ENCODE measurements at places on chromosomes 2 and 18.

- peak; percentile 74 for DNase-seq
Observed at GRCh38 chr2:169767243-169767888, 31.3 kb upstream of the SSB start.

DNA sequence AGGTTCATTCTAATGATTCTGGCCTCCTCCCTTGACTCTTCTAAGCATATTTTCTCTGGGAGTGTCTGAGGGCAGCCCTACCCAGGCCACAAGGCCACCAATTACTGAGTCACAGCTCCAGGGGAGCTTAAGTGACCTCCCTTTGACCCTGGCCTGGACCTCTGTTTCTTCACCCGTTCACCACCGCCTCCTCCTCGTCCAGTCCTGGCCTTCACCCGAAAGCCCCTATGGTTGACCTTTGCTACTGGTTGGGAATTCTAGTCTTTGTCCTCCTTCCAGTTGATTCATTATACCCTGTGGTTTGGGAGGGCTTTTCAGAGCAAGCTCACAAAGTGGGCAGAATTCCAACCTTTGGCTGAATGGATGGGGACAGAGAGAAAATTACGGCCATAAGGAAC is 72.6 kb downstream of the NRP2 start:
- no peak for DNase-seq

GRCh38 chr2:105248316-105249070 is 7.0 kb downstream of the GPR45 start:
- DNase-seq = no peak

- no peak for DNase-seq
Observed at GRCh38 chr2:171430516-171431410, 3.0 kb downstream of the METTL8 start.

DNA sequence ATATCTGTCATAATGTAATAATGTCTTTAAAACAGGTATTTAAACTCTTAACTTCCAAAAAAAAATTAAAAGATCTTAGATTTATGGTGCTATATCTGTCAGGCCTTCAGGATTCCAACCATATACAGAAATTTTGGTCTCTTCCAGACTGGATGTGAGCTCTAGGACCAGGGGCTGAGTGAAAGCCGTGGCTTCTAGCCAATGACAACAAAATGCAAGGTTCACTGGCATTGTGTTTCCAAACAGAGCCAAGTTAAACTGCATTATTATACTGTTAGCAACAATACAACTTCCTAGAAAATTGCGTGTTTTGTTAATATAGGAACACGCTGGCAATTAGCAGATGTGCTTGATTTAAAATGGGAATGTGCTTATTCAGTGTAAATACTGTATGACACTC is 809.8 kb upstream of the SOX11 start:
- DNase-seq = no peak

GRCh38 chr18:44107187-44107586 is 573.5 kb upstream of the SETBP1 start:
- no peak for DNase-seq

GRCh38 chr2:143824791-143825190 is 695.1 kb downstream of the ZEB2 start:
- no peak for DNase-seq

DNA sequence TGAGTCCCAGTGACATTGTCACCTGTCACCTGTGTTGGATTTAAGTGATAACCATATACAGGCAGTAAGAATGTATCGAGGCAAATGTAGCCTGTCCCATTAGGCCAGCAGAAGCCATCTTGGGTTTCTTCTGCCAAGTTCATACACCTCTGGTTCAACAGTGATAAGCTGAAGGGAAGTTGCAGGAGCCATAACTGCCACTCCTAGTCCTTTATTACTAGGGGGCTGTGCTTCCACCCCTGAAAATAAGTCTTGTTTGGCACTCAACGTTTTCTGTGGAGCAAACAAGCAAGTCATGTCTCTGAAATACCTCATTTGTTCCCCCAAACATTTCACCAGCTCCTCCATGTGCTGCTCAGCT is 58.1 kb upstream of the ALPP start:
- no peak for DNase-seq

DNA sequence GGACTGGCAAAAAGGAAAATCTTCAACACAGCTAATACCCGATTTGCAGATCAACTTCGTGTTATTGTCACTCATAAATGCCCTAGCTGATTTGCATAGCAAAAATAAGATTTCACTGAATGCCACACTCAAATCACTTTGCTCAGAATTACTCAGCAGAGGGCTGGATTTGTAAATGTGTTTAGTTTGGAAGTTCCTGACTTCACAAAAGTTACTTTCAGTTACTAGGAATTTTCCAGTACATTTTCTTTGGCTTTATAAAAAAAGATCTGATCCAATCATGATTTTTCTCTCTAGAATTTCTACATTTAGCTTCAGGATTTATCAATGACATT is 433.3 kb upstream of the ID2 start:
- DNase-seq = no peak

- DNase-seq = no peak
Observed at GRCh38 chr18:75238100-75238499, 27.5 kb downstream of the TSHZ1 start.

DNA sequence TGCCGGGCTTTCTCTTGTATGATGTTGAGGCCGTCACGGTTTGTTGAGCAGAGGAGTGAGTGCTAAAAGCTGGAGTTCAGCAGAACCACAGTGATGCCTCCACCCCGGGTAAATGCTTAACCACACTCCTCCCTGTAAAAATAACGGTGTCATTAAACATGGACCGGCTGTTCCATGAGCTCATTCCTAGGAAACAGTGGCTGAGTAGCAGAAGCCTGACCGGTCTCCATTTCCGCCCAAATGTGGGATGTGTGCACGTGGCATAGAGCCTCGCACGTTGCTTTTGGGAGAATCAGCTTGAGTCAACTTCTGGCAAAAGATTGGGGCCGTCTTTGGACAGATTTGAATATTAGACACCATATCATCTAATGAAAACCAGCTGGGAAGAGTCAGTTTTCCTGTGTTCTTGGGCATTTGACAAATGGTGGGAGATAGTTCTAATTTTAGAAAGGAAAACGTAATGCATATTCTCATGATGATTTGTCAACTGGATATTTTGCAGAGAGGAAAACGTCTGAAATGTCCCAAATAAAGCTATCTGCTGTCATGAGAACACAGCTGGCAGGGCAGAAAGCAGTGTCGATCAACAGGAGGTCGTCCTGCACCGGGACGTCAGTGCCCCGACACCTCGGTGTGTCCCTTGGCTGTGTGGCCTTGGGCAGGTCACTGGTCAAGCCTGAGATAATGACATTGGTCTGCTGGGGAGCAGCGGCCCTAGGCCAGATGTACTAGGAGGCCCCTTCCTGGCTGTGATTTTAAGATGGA is 42.4 kb downstream of the LRRFIP1 start:
- no peak for DNase-seq

GRCh38 chr2:190063624-190064023 is 1.1 kb upstream of the MSTN start:
- no peak for DNase-seq

DNA sequence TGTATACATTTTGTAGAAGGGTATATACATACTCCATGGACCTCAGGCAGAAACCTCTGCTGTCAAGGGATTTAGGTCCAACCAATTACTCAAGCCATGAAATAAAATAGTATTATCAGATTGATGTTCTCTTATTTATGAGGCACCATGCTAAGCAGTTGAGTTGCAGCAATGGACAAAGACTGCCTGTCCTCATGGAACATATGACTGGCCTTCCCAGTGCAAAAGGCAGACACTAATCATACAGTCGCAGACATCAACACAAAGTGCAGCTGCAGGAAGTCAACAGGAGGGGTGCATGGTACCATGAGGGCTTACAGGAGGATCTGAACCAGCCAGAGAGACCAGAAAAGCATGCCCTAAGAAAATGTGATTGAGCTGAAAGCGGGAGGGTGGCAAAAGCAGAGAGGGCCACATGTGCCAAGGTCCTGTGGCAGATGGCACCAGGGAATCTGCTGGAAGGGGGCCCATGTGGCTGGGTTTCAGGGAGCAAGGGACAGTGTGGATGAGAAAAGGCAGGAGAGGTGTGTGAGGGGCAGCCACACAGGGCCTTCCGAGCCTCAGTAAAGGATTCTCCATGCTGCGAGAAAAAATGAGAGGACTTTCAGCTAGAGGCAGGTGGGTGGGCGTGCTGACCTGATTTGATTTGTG is 61.4 kb upstream of the RNF152 start:
- no peak for DNase-seq

DNA sequence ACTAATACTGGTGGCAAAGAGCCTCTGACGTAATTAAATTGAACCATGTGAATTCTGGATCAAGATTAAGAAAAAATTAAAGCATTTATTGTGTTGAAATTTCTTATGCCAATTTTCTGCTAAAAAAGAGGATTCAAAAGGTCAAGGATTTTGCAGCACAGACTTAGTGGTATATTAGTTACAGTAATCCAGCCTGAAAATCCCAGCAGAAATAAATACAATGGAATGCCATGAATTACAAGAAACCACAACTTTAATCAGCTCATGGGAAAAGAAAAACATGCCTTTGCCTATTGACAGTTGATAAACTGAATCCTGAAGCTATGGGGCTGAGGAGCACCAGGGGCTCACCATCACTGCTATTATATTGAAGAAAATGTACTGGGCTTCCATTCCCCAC is 114.8 kb upstream of the SATB2 start:
- no peak for DNase-seq

DNA sequence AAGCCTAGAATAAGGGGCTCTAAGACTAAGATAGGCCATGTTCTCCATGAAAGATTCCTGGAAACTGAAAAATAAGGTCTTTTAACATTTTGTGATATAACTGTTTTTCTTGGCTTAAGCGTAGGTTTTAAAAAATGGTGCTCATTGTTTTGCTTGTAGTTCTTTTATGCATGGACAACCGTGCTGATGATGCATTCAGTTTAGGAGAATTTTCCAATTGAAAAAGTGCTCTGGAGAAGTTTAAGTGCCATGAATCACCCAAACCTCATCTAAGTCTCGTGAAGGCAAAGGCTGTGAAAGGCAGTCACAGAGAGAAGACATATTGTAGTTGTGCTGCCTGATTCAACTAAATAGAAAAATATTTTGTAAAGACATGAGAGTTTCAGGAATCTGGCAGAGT is 111.8 kb upstream of the GAREM1 start:
- no peak for DNase-seq

GRCh38 chr18:22346953-22347605 is 70.6 kb downstream of the CTAGE1 start:
- no peak for DNase-seq

DNA sequence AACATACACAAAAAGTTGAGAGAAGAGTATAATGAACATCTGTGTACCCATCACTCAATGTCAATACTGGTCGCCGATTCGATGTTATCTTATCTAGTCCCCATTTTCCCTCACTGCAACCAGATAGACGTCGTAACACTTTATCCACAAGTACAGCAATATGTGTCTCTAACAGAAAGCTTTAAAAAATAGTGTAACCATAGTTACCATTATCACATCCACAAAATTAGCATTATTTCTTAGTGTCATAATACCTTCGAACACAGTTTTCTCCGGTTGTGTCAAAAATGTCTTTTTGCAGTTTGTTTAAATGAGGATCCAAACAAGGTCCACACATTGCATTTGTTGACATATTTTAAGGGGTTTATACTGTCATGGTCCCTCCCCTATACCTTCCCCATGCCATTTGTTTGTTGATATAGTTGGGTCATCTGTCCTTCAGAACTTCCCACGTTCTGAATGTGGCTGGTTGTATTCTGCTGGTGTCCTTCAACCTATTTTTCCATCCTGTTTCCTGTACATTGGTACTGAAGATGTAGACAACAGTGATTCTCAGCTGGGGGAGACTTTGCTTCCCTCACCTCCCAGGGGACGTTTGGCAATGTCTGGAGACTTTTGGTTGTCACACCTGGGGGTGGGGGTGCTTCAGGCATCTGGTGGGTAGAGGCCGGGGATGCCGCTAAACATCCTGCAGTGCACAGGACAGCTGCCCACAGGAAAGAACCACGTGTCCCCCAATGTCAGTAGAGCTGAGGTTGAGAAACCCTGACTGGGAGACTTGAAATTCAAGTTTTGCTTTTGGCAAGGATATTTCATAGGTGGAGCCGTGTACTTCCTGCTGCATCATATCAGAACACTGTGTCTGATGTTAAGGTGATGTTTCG is 72.7 kb upstream of the SPRED2 start:
- no peak for DNase-seq

- DNase-seq = no peak
Observed at GRCh38 chr2:32227492-32227891, 37.2 kb downstream of the NLRC4 start.

GRCh38 chr2:55759271-55759921 is 65.8 kb upstream of the PNPT1 start:
- DNase-seq = no peak

DNA sequence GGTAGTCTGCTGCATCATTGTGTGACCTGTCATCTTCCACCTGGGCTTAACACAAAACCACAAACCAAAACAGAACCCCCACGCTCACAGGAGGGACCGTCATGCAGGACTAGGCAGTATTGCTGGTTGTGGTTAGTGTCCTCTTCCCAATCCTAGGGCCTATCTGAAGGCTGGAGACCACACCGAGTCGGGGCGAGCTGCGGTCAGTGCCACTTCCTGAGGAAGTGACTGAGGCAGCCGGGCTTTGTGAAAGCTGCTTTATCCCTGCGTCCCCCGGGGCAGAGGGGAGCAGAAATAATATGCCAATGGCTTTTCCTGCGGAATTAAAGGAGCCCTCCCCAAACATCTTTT is 22.9 kb downstream of the ZNF532 start:
- peak; percentile 27 for DNase-seq

- no peak for DNase-seq
Observed at GRCh38 chr18:44834867-44835469, 154.3 kb downstream of the SETBP1 start.

DNA sequence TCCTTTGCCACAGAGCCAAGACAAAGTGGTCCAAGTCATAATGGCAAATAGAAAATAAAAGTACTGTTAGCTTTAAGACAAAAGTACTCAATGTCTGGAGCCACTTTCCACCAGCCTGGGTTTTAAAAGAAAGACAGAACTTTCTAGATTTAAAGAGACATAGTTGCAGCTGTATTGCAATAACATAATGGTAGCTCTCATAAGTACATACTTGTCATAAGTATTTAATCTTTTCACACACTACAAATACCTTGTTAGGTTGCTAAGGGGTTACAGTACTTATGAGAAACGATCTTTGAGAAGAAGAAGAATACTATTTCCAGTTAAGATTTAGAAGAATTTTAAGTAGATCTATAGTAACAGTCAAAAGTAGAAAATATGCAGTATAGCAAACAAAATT is 28.9 kb upstream of the AQP4 start:
- DNase-seq = no peak

- DNase-seq = peak; percentile 13
Observed at GRCh38 chr2:168550670-168551069, 94.6 kb downstream of the CERS6 start.

DNA sequence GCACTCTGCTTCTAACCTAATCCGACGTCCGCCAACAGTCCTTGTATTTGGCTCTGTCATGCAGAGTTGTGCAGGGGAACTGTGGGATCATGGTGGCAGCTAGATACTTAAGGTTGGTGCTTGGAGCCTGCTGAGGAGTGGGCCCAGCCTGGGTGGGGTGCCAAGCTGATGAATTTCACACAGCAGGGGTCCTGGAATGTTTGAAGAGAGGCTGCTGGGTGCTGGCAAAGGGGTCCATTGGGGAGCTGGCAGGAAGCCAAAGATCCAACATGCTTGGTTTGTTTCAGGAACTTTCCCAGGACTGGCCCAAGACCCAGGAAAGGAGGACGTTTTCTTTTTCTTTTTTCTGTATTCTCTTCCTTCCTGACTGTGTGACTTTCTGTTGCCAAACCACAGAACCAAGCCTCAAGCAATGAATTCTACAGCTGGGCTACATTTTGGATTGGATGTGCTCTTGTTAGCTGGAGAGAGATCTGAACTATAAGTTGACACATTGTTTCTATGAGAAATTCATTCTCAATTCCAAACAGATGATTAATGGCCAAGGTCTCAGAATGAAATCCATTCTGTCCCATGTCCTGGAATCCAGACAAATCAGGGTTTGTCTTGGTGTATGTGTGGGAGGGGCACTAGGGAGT is 49.9 kb downstream of the DHRS9 start:
- no peak for DNase-seq
